ENCODE measurements at places on chromosomes 16 and 17. TPM values are rescaled to one million over a fixed set of nuclear protein-coding genes. Genes with fewer than 3 reads are reported as not detected.

The CDH13 gene
- 0.42 TPM for total RNA-seq

The GINS2 gene
- 0.17 TPM for total RNA-seq

The HOXB9 gene
- not detected for total RNA-seq

- no peaks in the 10 kb centered on the region for H3K27me3 ChIP-seq
- no peaks in the 10 kb centered on the region for H3K36me3 ChIP-seq
- H3K4me1 ChIP-seq: peaks cover 22% of the 10 kb centered on the region
- peak within 1 kb of the TSS; percentile 39 for H3K27ac ChIP-seq
- peak within 1 kb of the TSS; percentile 85 for H3K4me3 ChIP-seq
- peak; percentile 80 for DNase-seq
Measured at GRCh38 chr17:50425682-50426471, at the start of gene ACSF2. TSS of gene ACSF2 (plus strand) at chr17:50426218. CDS start at chr17:50426262, 44 bp downstream.

- no peak for DNase-seq
- peaks cover 18% of the 10 kb centered on the region for H3K36me3 ChIP-seq
- no peak overlapping the region for H3K27ac ChIP-seq
- no peaks in the 10 kb centered on the region for H3K27me3 ChIP-seq
- H3K4me3 ChIP-seq: no peak overlapping the region
Measured at GRCh38 chr16:8831871-8832716, 34.5 kb downstream of the PMM2 start.

- H3K27ac ChIP-seq: no peak overlapping the region
- H3K27me3 ChIP-seq: no peaks in the 10 kb centered on the region
- H3K4me1 ChIP-seq: peaks cover 20% of the 10 kb centered on the region
Measured at GRCh38 chr17:16486373-16487250, 5.4 kb downstream of the LRRC75A start.

GRCh38 chr17:57994436-57994835, 6.4 kb upstream of the VEZF1 start:
- no peak overlapping the region for H3K4me3 ChIP-seq
- DNase-seq: no peak
- H3K27me3 ChIP-seq: no peaks in the 10 kb centered on the region
- no peak overlapping the region for H3K27ac ChIP-seq
- H3K4me1 ChIP-seq: peaks cover under 1% of the 10 kb centered on the region

GRCh38 chr16:54072237-54072636, 214.3 kb downstream of the IRX3 start:
- no peak overlapping the region for H3K4me3 ChIP-seq
- no peaks in the 10 kb centered on the region for H3K27me3 ChIP-seq
- H3K36me3 ChIP-seq: no peaks in the 10 kb centered on the region
- DNase-seq: no peak
- no peak overlapping the region for H3K27ac ChIP-seq
- no peaks in the 10 kb centered on the region for H3K4me1 ChIP-seq

DNA sequence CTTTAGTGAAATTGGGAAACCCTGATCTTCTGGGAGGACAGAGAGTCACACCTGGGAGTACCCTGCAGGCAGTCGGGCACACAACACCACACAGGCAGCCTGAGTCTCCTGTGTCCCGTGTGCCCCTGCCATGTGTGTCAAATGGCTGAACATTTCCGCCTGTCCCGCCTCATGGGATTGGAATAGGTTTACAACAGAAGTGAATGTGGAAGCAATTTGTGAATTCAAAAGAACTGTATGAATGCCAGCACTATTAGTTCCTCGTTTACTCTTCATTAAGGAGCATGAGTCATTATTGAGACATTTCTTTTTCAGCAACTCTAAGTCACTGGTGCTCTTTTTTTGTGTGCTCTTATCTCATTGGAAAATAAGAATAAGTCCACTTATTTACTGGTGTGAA, 226.5 kb downstream of the PMP22 start:
- no peak for DNase-seq
- H3K4me3 ChIP-seq: no peak overlapping the region
- H3K27ac ChIP-seq: no peak overlapping the region
- no peaks in the 10 kb centered on the region for H3K36me3 ChIP-seq
- peaks cover 9% of the 10 kb centered on the region for H3K27me3 ChIP-seq

- no peak for DNase-seq
- no peaks in the 10 kb centered on the region for H3K36me3 ChIP-seq
- H3K27me3 ChIP-seq: no peaks in the 10 kb centered on the region
Measured at GRCh38 chr16:6047325-6047724, 949.7 kb upstream of the EEF2KMT start.

GRCh38 chr16:80463751-80464495, 76.9 kb upstream of the DYNLRB2 start:
- no peaks in the 10 kb centered on the region for H3K27me3 ChIP-seq
- no peaks in the 10 kb centered on the region for H3K36me3 ChIP-seq
- H3K27ac ChIP-seq: no peak overlapping the region
- DNase-seq: no peak
- no peak overlapping the region for H3K4me3 ChIP-seq

GRCh38 chr16:54957403-54958166, 26.9 kb downstream of the IRX5 start:
- H3K27ac ChIP-seq: no peak overlapping the region
- H3K36me3 ChIP-seq: no peaks in the 10 kb centered on the region
- H3K4me1 ChIP-seq: no peaks in the 10 kb centered on the region

All from liver (tissue), 10 donors.